ENCODE measurements at places on chromosomes 1 and 21.

DNA sequence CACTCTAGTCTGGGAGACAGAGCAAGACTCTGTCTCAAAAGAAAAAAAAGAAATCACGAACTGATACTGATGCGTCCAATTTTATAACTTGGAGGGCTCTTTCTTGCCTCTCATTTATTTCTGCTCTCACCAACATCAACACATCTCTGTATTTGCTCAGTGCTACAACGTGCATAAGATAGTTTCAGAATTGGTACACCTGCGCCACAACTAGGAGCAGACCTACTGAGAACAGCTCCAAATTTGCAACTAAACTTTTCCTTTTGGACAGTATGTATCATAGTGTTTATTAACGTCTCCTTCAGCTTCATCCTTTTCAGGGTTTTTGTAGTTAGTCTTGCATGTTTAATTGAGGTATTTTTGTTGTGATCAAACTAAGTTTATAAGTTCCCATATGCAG is 27.7 kb downstream of the TRAPPC10 start:
- no peak for DNase-seq

DNA sequence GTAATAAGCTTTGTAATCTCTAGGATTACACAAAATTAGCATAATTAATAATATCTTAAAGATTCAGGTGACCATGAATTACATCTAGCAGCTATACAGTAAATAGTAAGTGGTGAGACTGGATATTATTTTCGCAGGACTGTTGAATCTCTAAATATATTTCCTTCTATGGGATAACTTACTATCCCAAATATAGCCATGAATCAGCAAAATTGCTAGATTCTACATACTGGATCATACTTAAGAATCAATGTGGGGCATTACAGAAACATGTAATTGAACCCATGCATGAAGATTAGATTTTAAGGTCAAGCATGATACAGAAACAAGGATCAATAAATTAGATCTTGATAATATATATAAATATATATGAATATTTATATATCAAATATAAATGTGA is 1203.4 kb downstream of the BRINP3 start:
- DNase-seq, result no peak

GRCh38 chr1:71621785-71622184 is 541.0 kb upstream of the ZRANB2 start:
- DNase-seq, result no peak

- no peak for DNase-seq
Measured at GRCh38 chr1:98086156-98086555, 165.3 kb upstream of the DPYD start.

DNA sequence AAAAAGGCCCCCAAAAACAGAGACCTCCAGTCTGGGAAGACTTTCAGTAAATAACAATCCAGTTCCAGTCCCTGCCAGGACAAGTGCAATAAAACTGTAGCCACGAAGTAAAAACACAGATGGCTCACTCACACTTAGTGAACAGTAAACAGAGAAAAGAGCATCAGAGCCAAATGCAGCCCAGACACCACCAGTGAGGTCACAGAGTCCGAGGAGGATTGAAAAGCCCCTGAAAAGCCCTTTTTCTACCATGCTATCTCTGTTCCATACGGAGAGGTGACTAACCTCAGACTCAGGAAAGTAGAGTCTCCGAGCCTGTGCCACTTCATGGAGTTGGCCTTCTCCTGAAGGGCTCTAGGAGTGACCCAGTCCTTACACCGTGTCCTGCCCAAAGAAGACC is 84.5 kb downstream of the COLGALT2 start:
- no peak for DNase-seq

- DNase-seq, result no peak
Measured at GRCh38 chr21:46226920-46227599, 1.5 kb downstream of the LSS start.

DNA sequence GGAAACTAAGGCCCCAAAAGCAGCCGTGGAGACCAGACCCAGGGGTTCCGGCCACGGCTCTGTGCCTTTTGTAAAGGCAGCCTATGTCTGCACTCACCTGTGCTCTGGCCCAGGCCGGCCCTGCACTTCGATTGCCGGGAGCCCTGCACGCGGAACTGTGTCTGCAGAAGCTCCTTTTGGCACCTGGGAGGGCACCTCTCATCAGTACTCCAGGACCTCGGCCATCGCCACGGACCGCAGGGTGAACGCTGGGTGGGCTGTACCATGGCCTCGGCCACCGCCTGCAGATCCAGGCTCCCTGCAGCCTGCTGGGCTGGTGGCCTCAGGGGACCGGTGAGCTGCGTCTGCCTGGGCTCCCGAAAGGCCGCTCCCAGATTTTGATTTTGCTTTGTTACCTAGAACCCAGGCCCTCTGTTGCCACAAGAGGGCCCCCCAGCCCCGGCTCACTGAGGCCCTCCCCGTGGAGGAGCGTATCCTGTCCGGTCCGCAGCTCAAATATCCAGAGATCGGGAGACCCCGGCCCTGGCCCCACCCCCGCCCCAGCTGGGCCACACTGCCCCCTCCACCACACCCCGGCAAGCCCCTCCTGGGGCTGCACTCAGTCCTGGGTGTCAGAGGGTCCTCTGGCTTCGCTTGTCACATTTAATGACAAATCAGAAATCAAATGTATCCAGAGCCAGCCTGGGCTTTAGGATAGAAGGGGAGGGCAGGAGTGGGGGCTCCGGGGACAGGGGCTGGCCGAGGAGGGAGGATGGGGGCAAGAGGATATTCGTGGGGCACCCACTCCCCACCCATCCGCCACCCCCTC is 60.2 kb upstream of the PDE9A start:
- DNase-seq, result peak; percentile 59

DNA sequence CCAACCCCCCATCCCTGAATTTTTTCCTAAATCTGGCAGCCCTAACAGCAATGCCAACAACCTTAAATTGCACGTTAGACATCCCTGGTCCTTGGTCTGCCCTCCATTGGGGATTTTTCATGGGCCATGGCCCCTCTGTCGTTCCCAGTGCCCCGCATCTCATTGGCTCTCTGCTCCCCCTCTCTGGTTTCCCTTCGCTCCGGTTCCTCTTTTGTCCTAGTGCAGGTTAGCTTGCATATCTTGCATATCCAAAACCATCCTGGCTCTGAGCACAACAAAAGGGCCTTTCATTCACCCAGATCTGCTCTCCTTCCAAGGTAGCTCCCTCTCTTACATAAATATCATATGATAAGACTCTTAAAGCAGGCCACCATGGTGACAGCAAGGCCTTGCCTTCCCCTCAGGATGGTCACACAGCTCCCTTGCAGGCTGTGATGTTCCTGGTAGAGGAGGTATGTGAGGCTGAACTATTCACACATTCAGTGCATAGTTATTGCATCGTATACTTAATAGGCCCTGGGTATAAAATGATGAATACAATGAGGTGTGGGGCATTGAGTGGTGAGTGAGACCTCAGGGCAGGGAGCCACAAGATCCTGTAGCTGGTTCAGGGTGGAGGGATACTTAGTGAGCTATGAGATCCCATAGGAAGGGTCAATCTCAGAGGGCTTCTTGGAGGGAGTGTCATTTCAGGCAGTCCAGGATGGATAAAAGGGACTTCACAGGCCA is 45.2 kb downstream of the TENT5C start:
- DNase-seq, result no peak

- no peak for DNase-seq
Measured at GRCh38 chr1:55426156-55426555, 211.0 kb upstream of the USP24 start.

DNA sequence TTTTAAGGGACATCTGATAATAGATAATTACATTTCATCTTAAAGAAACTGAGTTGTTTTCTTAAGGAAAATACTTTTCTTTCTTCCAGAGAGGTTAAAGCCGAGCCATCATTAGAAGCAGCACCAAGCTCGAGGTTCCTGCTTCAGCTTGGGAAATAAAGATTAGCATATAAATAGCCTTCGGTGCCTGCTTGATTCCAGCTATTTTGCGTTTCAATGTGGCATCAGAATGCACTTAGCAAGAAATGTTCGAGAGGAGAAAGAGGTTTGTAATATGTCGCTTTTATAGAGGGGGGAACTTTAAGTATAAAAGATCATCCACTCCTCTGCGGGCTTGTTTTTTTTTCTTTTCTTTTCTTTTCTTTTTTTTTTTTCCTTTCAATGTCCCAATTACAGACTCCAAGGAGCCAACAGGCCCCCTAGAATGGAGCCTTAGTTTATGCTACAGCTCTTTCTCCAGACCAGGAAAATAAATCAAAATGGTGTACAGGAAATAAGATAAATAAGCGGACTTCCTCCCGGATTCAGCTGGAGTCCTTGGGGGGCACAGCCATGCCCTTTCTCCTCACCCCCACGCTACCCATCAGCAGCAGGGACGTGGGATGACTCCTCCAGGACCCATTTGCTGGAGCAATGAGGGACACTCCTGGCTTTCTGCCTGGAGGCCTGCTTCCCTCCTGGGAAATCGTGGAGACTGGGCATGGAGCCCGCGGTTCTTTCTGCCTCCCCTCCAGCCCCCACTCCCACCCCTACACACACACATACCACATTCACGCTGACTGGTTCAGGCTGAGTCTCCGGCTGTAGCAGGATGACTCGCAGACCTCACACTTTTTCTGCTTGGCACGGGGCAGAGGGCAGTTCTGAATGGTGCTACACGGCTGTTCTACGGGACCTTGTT is 131.6 kb downstream of the RRAGC start:
- no peak for DNase-seq

- DNase-seq, result no peak
Measured at GRCh38 chr1:205014783-205015182, 28.2 kb upstream of the CNTN2 start.
